ENCODE measurements at places on chromosomes 5 and 9.

- DNase-seq = no peak
These were observed 17.5 kb downstream of the RAI14 start for GRCh38 chr5:34673463-34674125.

DNA sequence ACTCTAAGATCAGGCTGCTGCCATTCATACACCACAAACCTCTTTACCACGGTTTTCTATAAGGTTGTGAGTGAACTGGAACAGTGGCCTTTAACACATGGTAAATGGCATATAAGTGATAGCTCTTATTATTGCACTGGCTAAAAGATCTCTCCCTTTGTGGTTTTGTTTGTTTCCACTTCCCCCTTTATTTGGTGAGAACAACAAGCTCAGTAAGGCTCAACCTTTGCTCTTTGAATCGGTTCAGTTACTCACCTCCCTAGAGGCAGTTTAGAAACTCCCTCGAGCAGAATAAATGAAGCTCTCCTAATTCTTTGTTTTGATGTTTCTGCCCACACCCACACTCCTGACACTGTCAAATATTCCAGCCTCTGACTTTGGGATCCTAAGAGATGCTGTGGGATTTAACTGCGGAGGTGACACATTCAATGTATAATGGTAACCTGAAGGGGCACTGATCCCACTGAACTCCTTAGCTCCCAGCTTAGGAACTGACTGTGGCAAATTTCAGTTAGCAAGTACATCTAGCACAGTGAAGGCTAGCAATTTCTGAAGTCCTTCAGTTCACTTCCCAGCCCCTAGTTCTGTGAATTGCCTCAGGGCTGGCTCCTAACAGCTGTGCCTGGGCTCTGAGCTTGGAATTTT, 22.5 kb upstream of the RAD23B start:
- no peak for DNase-seq

DNA sequence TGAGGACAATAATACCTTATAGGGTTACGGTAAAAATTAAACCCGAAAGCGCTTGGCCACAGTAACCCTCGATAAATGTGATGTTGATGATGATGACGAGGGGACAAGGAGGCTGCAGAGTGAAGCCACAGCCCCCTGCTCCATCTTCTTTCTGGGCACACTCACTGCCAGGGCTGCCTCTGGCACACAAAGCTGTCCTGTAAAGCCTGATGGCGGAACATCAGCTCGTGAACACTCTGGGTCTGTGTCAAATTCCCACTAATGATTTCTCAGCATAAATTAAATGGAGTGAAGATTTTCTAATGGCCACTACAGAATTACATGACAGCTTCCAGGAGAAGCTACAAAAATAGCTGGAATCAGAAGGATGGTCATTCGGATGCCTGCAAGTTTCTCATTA, 142.2 kb downstream of the TTLL11 start:
- DNase-seq = no peak

GRCh38 chr9:83962165-83962564, 17.9 kb downstream of the HNRNPK start:
- DNase-seq = no peak

GRCh38 chr5:92332039-92332438, 948.9 kb upstream of the ARRDC3 start:
- no peak for DNase-seq

GRCh38 chr5:150026682-150027172, 26.2 kb downstream of the HMGXB3 start:
- no peak for DNase-seq

GRCh38 chr9:98765256-98765655, 31.1 kb downstream of the ANKS6 start:
- DNase-seq = no peak

DNA sequence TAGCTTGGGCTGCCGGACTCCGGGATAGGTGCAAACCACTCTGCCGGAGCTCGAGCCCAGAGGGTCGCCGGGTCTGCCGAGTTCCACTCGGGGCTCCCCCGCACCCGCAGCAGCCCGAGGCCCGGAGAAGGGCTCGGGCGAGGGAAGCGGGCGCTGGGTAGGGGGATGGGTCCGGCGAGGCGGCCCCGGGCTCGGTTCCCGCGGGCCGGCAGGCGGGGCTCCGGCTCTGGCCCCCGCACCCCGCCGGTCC, 507 bp downstream of the RICTOR start:
- DNase-seq = no peak

All from endothelial cell of umbilical vein (primary cell).